ENCODE measurements at places on chromosomes 3 and 15. TPM values are rescaled to one million over a fixed set of nuclear protein-coding genes. Genes with fewer than 3 reads are reported as not detected.

Gene CNTN4
- total RNA-seq = not detected

Gene ARRDC4
- 0.88 TPM for total RNA-seq

Gene KBTBD13
- not detected for total RNA-seq

Gene TMEM43
- total RNA-seq = 28.5 TPM

Gene DCLK3
- 0.30 TPM for total RNA-seq

Gene LRRC34
- 3.8 TPM for total RNA-seq

Gene ITIH1
- not detected for total RNA-seq

Gene FYCO1
- 8.2 TPM for total RNA-seq

Gene FOXB1
- total RNA-seq = 0.53 TPM

Gene AP3B2
- 0.59 TPM for total RNA-seq

Gene CFAP100
- total RNA-seq = not detected

Gene TP63
- 0.33 TPM for total RNA-seq

Gene MOBP
- not detected for total RNA-seq

DNA sequence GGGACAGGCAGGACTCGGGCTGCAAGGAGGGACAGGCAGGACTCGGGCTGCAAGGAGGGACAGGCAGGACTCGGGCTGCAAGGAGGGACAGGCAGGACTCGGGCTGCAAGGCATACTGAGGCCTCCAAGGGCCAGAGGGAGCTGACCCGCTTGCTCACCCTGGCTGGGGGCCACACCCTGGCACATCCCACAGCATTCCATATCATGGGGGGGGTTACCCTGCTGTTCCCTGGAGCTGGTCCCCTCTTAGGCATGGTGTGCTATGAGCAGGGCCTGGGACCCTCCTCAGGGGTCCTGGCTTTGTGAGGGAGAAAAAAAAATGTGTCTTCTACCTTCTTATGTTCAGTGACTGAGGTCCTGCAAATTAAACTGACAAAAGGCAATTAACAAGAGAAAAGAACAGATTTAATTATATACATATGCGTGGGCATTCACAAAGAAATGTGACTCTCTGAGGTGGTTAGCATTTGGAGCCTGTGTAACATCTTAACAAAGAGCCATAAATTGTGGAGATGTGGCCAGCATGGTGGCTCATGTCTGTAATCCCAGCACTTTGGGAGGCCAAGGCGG, 97.6 kb upstream of the ALDH1A3 start:
- no peak for DNase-seq

DNA sequence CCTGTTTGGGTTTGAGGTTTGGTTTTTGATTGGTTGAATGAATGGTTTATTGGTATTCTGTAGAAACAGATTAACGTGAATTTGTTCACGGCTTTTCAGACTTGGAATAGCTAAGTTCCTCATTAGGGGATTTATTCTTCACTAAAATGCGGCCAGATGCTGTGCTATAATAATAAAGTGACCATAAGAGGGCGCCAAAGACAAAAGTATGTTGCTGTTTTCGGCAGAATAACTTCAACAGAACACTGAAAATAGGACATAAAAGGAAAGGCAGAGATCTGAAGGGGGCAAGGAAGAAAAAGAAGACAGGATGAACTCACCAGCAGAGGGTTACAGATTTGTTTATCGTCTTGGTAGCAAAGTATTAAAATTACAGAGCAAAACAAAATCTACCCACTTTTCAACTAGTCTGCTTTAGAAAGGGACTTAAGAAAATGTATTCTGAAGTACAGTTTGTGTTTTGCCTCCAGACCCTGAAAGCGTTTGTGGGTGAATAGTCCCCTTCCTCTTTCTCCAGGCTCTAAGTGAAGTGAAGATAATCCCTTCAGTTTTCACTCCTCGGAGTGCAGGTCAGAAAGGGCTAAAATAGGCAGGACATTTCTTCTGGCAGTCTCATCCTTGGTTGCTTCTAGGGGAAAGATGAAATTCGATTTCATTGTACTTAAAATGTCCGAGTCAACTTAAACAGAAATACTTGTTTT, 147.6 kb downstream of the IL20RB start:
- no peak for DNase-seq

- DNase-seq = no peak
Observed at GRCh38 chr15:32979710-32980109, 214.8 kb downstream of the FMN1 start.

- no peak for DNase-seq
Observed at GRCh38 chr15:56047354-56047753, 53.9 kb upstream of the NEDD4 start.

GRCh38 chr3:140521751-140522445, 156.0 kb upstream of the TRIM42 start:
- no peak for DNase-seq

GRCh38 chr3:32822609-32823498, 5.1 kb downstream of the TRIM71 start:
- no peak for DNase-seq

- peak; percentile 17 for DNase-seq
Observed at GRCh38 chr15:72237853-72238224, 6.8 kb upstream of the PKM start.

DNA sequence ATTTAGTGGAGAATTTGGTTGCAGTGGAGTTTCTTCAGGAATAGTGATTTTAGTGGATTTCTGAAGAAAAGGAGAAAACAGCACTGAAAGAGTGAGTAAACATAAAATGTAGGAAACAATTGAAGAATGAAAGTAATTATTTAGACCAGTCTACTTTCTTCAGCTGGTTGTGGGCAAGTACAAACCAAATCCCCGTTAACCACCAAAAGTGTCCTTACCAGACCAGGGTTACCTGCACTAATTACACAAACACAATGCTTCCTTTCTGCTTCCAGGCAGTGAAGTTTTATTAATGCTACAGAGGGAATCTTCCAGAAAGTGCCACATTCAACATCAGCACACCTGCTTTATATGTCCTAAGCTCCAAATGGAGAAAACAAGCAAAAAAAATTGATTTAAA, 248.0 kb upstream of the TBC1D5 start:
- no peak for DNase-seq

GRCh38 chr15:80777137-80777536, 2.0 kb upstream of the CEMIP start:
- no peak for DNase-seq

- no peak for DNase-seq
Observed at GRCh38 chr15:63414474-63415120, 33.0 kb upstream of the CA12 start.

GRCh38 chr3:108552267-108553159, 36.7 kb downstream of the CIP2A start:
- no peak for DNase-seq

- DNase-seq = no peak
Observed at GRCh38 chr3:115671761-115672455, 48.6 kb downstream of the GAP43 start.

- DNase-seq = no peak
Observed at GRCh38 chr3:69271098-69271497, 114.8 kb downstream of the FRMD4B start.

DNA sequence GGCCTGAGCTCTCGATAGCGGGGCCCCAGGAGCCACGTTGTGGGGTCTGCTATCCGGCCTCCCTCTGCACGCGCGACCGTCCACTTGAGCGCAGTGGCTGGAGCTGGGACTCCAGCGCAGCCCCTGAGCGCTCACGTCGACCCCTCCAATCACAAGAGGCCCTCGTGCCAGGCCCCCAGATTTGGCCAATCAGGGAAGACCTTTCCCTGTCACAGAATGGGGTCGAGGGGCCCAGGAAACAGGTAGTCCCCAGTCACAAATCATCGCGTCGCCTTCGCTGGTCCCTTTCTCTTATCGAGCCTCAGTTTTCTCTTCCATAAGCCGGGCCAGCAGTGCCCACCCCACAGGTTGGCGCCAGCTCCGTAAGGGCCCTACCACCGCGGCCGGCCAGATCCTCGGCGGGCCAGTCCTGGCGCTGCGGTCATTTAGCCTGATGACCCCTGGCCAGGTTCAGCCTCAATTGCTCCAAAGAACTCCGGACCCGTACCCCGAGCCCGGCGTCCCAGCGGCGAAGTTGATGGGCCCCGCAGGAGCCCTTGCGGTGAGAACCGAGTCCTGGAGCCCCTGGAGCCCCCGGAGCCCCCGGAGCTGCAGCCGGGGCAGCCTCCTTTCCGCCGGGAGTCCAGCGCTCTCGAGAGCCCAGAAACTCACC, 435 bp downstream of the ALDH1L1 start:
- no peak for DNase-seq

GRCh38 chr15:93829115-93829870, 402.1 kb upstream of the MCTP2 start:
- DNase-seq = no peak

- DNase-seq = no peak
Observed at GRCh38 chr3:154324919-154325318, 632 bp upstream of the DHX36 start.

DNA sequence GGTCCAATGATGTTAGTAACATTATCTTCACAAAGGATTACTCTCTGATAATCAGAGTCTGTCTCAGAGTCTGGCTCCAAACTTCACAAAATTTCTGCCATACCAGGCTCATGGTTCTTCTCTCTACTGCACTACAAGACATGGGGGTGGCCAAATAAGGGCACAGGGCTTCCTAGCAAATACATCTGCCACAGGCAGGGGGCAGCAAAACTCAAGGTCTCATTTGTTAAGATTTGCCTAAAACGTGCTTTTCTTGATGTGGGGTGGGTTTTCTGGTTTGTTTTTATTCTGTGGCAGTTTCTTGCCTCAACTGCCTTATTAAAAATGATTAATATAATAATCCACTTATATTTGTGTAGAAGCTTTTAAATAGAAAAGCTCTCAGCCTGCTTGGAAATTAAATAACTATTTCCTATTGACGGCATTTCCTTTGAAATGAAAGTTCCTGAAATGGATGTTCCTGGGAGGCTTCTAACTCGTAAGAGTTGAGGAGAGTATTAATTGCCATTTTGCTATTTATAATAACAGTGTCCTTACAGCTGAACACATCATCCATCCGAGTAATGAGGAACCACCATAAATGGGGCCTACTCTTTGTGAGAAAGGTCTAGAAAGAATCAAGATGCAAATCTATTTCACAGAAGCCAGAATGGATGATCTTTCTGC, 53.8 kb downstream of the SST start:
- peak; percentile 80 for DNase-seq

DNA sequence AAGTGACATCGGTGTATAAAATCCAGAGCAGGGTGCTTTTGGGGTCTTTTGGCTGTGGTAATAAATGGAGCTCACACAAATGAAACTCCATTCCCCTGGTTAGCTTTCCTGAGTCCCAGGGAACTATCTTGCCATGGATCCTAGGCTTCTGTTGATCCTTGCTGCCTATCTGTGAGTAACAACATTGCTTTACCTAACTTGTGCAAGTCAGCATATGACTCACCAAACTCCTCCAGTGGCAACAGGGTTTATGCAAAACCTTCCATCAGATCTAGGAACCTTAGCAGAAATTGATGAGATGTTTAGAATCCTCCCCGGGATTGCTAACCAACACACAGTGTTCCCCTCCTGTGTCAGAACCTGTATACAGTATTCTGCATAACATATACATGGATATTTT, 105.4 kb downstream of the SCAPER start:
- DNase-seq = no peak

- peak; percentile 79 for DNase-seq
Observed at GRCh38 chr15:98160236-98160635, 199.7 kb downstream of the ARRDC4 start.

DNA sequence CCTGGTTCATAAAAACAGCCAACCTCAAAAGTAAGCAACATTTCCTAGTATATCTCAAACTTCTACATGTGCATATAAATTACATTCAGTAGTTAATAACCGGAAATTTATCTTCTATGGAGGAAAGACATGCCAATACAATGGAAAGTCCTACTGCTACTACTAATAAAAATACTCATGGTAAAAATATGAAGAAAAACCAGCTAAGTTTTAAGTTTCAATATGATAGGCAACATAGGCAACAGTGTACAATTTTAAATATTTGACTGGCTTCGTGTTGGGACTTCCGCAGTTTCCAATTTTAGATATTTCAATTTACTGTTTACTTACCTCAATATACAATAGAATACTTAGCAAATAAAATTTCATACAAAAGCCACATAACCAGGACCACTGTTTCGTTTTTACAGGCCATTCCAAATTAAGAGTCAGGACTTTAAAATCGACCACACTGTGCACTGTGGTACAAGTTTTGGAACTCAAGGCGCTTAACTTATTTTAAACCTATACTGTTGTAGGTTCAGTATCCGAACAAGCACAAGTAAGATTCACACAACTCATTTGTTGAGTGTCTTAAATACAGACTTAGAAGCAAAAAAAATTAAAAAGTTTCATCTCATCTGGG, 2.9 kb downstream of the NAA50 start:
- DNase-seq = no peak

GRCh38 chr3:196837819-196838420, 29.8 kb upstream of the SENP5 start:
- peak; percentile 87 for DNase-seq

GRCh38 chr15:73782344-73782959, 29.3 kb upstream of the INSYN1 start:
- no peak for DNase-seq

GRCh38 chr3:101850246-101851051, 1.1 kb downstream of the NFKBIZ start:
- peak; percentile 77 for DNase-seq

DNA sequence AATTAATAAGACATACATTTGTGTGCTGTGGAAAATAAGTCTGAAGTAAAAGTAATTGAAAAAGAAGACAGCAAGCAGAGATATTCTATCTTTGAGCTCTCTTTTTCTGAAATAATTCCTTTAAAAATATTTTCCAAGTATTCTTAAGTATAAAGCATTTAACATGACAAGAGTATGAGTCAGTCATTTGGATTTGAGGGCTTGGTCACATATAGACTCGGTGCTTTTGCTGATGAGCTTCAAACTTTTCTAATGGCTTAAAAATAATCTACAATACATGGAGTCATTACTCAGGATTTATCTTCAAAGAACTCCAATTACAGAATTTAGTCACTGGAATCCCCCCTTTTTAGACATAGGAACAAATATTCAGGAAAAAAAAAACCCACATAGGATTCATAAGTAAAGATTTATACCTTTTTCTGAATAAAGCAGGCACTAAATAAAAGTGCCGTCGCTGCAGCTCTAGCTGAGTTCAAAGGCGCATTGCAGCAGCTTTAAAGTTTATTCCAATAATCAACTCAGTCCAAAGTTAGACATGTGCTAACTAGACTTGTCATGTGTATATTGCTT, 147.5 kb downstream of the CTNNB1 start:
- no peak for DNase-seq

DNA sequence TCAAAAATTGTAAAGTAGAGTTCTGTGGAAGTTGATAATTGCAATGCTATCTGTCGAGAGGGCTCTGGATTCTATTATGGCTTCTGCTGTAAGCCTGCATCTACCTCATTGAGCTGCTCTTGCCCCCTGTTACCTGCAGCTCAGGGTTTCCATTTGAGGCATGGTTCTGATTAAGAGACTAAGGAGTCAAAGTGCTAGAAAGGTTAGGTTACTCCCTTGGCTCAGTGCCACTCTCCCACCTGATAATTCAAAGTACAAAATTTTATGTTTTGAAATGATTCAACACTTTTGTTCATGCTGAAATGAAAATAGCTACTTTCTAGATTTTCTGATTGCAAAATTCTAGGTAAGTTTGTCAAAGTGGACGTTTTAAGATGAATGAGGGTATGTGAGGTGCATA, 220.5 kb upstream of the SATB1 start:
- DNase-seq = peak; percentile 84
